ENCODE measurements at places on chromosomes 5 and 9.

GRCh38 chr5:27377626-27378025, 339.2 kb upstream of the CDH9 start:
- no peak overlapping the region for H3K4me3 ChIP-seq
- H3K27me3 ChIP-seq, result no peaks in the 10 kb centered on the region
- no peak for DNase-seq
- no peaks in the 10 kb centered on the region for H3K36me3 ChIP-seq

GRCh38 chr5:172573120-172573882, 67.8 kb upstream of the NEURL1B start:
- H3K27me3 ChIP-seq, result peaks cover 75% of the 10 kb centered on the region
- H3K36me3 ChIP-seq, result no peaks in the 10 kb centered on the region
- no peak overlapping the region for H3K4me3 ChIP-seq
- no peak overlapping the region for H3K27ac ChIP-seq
- no peak for DNase-seq

GRCh38 chr9:93682155-93682968, 106.0 kb downstream of the PHF2 start:
- H3K27ac ChIP-seq, result no peak overlapping the region
- peak; percentile 23 for DNase-seq
- H3K27me3 ChIP-seq, result no peaks in the 10 kb centered on the region
- no peaks in the 10 kb centered on the region for H3K4me1 ChIP-seq

DNA sequence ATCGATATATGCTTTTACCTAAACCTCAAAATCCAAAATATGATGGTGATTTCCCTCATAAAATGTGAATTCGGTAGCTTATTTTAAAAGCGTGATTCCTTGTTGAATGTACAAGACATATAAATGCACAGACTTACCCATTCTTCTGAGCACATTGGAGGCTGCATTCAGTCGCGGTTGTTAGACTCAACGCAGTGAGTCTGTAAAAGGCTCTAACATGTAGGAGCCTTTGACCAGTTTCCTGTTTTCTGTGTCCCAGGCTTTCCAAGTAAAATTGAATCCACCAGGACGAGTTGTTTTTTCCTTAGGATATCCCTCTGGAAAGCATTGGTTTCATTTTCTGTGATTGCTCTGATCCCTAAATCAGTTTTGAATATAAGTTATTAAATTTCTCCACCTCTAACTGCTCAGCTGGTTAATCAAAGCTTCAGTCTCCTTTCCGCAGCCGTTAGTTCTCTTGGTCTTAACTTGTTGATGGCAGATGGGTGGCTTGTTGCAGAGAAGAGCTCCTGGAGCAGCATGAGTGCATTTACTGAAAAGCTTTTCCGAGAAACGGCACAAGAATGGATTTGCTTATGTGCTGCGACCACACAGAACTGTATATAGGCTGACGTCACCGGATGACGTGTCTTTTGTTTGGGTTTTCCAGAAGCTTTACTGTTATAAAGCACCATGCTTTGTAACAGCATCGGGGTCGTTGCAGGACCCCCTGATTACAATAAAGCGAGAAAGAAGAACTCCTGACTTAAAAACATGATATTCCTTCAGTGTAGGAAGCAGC, at the start of gene LRRTM2:
Gene LRRTM2, minus strand, starts transcription at position 565 of the 781 bp plus-strand sequence. Its CDS starts 424 bp downstream, at position 141.
- peaks cover 24% of the 10 kb centered on the region for H3K4me1 ChIP-seq
- peak within 1 kb of the TSS; percentile 28 for H3K4me3 ChIP-seq
- H3K27ac ChIP-seq, result peak within 1 kb of the TSS; percentile 65
- H3K36me3 ChIP-seq, result peaks cover 3% of the 10 kb centered on the region
- no peaks in the 10 kb centered on the region for H3K27me3 ChIP-seq
- peak; percentile 98 for DNase-seq

GRCh38 chr5:31948006-31948405, 226.1 kb downstream of the GOLPH3 start:
- H3K27me3 ChIP-seq, result peaks cover 21% of the 10 kb centered on the region
- no peak overlapping the region for H3K27ac ChIP-seq
- DNase-seq, result no peak
- peaks cover 3% of the 10 kb centered on the region for H3K4me1 ChIP-seq

GRCh38 chr9:72773570-72773969, 179.3 kb downstream of the ALDH1A1 start:
- no peak for DNase-seq
- H3K4me3 ChIP-seq, result no peak overlapping the region
- H3K27me3 ChIP-seq, result no peaks in the 10 kb centered on the region

GRCh38 chr5:72177538-72177937, 70.3 kb downstream of the MAP1B start:
- no peaks in the 10 kb centered on the region for H3K27me3 ChIP-seq
- no peak for DNase-seq
- no peak overlapping the region for H3K4me3 ChIP-seq
- H3K4me1 ChIP-seq, result peaks cover 17% of the 10 kb centered on the region
- no peak overlapping the region for H3K27ac ChIP-seq

DNA sequence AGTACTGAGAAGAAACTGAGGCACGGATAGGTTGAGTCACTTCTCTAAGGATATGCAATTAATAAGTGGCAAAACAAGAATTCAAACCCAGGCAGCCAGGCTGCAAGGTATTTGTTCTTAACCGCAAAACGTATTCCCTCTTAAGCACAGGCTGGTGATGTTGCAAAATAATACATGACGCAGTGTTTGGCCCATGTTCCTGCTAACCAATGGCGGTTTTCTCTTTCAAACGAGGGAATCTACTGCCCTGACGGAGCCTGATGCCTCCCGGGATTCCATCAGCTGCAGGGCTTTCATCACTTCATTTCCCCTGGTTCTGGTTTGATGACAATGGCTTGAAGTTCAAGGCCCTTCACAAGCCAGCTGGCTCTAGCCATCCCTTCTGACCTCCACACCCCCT, 154.8 kb downstream of the SLIT3 start:
- H3K36me3 ChIP-seq, result no peaks in the 10 kb centered on the region
- H3K27ac ChIP-seq, result no peak overlapping the region
- H3K27me3 ChIP-seq, result no peaks in the 10 kb centered on the region
- no peak for DNase-seq

- no peaks in the 10 kb centered on the region for H3K27me3 ChIP-seq
- H3K4me1 ChIP-seq, result peaks cover 3% of the 10 kb centered on the region
- no peak overlapping the region for H3K4me3 ChIP-seq
These were observed 225.8 kb upstream of the ELL2 start for GRCh38 chr5:96187309-96188027.

- no peak for DNase-seq
- no peaks in the 10 kb centered on the region for H3K36me3 ChIP-seq
- peaks cover 4% of the 10 kb centered on the region for H3K4me1 ChIP-seq
- H3K27ac ChIP-seq, result no peak overlapping the region
These were observed 61.3 kb downstream of the ENC1 start for GRCh38 chr5:74579215-74579614.

- H3K4me3 ChIP-seq, result no peak overlapping the region
- no peak for DNase-seq
- no peak overlapping the region for H3K27ac ChIP-seq
- no peaks in the 10 kb centered on the region for H3K4me1 ChIP-seq
- no peaks in the 10 kb centered on the region for H3K36me3 ChIP-seq
These were observed 278.9 kb downstream of the GADD45G start for GRCh38 chr9:89883401-89884341.

DNA sequence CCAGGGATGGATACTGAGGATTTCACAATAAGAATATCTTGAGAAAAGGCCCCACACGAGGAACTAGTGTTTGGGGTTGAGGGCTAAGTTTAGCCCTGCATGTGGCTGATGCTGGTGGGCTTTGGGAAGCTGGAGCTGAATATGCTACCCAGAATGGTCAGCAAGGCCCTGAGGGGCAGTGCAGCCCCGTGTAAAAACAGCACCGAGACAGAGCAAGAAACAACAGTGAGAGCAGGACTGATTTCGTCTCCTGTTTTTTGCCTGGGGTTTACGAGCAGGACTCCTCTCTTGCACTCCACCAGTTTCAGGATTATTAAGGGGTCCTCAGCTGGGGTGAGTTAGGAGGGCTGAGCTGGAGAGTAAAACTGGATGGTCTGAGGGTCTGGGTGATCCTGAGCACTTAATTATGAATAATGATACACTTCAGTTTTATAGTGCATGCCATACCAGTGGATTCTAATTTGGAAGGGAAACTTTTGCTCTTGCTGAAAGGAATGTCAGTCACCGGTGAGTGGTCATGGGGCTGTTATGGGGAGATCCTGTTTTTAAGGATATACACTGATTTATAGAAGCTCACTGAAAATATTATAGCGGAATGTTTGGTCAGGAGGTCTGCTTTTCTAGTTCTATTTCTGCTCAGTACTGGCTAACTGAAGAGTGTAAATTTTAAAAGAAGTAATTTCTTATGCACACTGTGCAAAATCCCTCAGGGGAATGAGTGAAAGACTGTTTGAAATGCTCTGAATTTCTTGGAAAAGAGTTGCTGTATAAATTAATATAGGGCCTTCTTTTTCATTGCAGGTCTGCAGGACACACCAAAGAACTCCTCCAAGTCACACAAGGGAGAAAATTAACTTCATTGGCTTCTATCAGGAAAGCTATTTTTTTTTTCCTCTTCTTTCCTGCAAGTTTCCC, 42.7 kb upstream of the NFIB start:
- no peak overlapping the region for H3K27ac ChIP-seq
- H3K27me3 ChIP-seq, result peaks cover 56% of the 10 kb centered on the region
- H3K4me1 ChIP-seq, result no peaks in the 10 kb centered on the region
- H3K36me3 ChIP-seq, result no peaks in the 10 kb centered on the region

GRCh38 chr9:34097865-34098264, 28.6 kb downstream of the DCAF12 start:
- no peak for DNase-seq
- H3K36me3 ChIP-seq, result peaks cover 54% of the 10 kb centered on the region
- no peak overlapping the region for H3K27ac ChIP-seq
- H3K27me3 ChIP-seq, result no peaks in the 10 kb centered on the region

- H3K4me1 ChIP-seq, result peaks cover 2% of the 10 kb centered on the region
- no peaks in the 10 kb centered on the region for H3K36me3 ChIP-seq
- peaks cover 17% of the 10 kb centered on the region for H3K27me3 ChIP-seq
- no peak overlapping the region for H3K4me3 ChIP-seq
These were observed 29.4 kb upstream of the LIFR start for GRCh38 chr5:38585816-38586215.

DNA sequence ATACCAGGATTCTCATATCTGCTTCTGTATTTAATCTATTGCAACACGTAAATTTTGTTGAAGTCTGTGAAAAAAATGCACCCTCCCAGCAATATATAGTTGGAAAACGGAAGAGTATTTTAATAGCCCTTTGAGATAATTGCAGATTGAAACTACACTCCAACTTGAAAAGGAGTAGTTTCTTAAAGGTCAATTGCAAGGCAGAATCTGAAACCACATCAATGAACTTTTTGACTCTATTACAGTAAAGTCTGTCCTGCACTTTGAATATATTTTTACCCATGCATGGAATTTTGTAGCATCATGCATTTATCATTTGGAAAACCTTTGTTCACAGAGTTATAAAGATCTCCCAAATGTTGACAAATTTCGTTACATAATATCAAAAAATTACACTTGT, 311.6 kb upstream of the NREP start:
- no peaks in the 10 kb centered on the region for H3K36me3 ChIP-seq
- no peaks in the 10 kb centered on the region for H3K27me3 ChIP-seq
- DNase-seq, result no peak

DNA sequence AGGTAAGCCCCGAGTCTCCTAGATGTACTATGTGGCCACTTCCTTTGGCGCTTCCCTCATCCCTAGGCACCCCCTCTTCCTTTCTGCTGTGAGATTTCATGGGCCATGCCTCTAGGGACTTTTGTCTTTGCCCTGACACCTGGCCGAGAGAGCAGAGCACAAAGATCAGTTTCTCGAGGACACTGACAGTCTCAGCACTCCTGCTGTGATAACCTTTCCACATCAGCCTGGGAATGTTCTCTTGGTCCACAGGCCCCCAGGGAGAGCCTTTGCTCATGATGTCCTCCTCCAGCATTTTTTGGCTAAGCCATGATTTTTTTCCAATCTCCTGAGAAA, 127.0 kb upstream of the CPEB4 start:
- no peaks in the 10 kb centered on the region for H3K36me3 ChIP-seq
- peaks cover 2% of the 10 kb centered on the region for H3K27me3 ChIP-seq
- H3K27ac ChIP-seq, result no peak overlapping the region
- no peak overlapping the region for H3K4me3 ChIP-seq
- peaks cover 7% of the 10 kb centered on the region for H3K4me1 ChIP-seq

GRCh38 chr5:159409801-159410200, 79.5 kb upstream of the IL12B start:
- no peaks in the 10 kb centered on the region for H3K4me1 ChIP-seq
- H3K4me3 ChIP-seq, result no peak overlapping the region
- no peak overlapping the region for H3K27ac ChIP-seq
- H3K27me3 ChIP-seq, result peaks cover 15% of the 10 kb centered on the region
- DNase-seq, result no peak
- no peaks in the 10 kb centered on the region for H3K36me3 ChIP-seq

GRCh38 chr9:26770821-26771220, 121.8 kb downstream of the CAAP1 start:
- H3K4me3 ChIP-seq, result no peak overlapping the region
- no peak overlapping the region for H3K27ac ChIP-seq
- H3K4me1 ChIP-seq, result no peaks in the 10 kb centered on the region
- H3K27me3 ChIP-seq, result no peaks in the 10 kb centered on the region
- no peak for DNase-seq
- H3K36me3 ChIP-seq, result no peaks in the 10 kb centered on the region

GRCh38 chr5:158270996-158271554, 412.1 kb upstream of the CLINT1 start:
- H3K36me3 ChIP-seq, result no peaks in the 10 kb centered on the region
- DNase-seq, result no peak
- H3K4me3 ChIP-seq, result no peak overlapping the region
- H3K27ac ChIP-seq, result no peak overlapping the region

- peaks cover 6% of the 10 kb centered on the region for H3K27me3 ChIP-seq
- no peak within 1 kb of the TSS for H3K27ac ChIP-seq
- no peak for DNase-seq
- no peaks in the 10 kb centered on the region for H3K36me3 ChIP-seq
- H3K4me3 ChIP-seq, result no peak within 1 kb of the TSS
These were observed at the start of gene TRPM3 for GRCh38 chr9:71121275-71122021. Gene TRPM3 (minus strand): TSS chr9:71121621. CDS start chr9:71121354, 267 bp downstream.

- H3K36me3 ChIP-seq, result no peaks in the 10 kb centered on the region
- H3K27me3 ChIP-seq, result peaks cover 6% of the 10 kb centered on the region
- no peak overlapping the region for H3K27ac ChIP-seq
These were observed 24.0 kb upstream of the KLF4 start for GRCh38 chr9:107513464-107514100.

- H3K27ac ChIP-seq, result no peak overlapping the region
- peaks cover 14% of the 10 kb centered on the region for H3K4me1 ChIP-seq
- H3K36me3 ChIP-seq, result no peaks in the 10 kb centered on the region
- no peaks in the 10 kb centered on the region for H3K27me3 ChIP-seq
- H3K4me3 ChIP-seq, result no peak overlapping the region
These were observed 31.7 kb upstream of the STXBP1 start for GRCh38 chr9:127580366-127580765.

DNA sequence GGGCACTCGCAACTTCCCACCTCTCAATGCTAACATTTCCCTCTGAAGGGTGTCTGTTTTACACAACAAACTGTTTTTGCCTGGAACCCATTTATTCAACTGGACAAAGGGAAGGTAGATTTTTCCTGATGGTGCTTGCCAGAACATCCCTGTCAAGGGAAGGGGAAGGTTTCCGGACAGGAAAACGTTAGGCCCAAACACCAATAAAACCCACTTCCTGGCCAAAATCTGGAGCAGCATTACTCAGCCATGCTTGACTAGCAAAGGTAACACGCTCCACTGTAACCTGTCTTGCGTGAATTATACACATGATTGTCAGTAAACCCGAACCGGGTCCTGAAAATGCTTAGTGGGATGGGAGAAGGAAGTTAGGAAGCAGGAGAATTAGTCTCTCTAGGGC, 90.2 kb downstream of the SAXO1 start:
- H3K4me1 ChIP-seq, result no peaks in the 10 kb centered on the region
- DNase-seq, result no peak
- no peak overlapping the region for H3K4me3 ChIP-seq
- peaks cover 36% of the 10 kb centered on the region for H3K27me3 ChIP-seq
- H3K36me3 ChIP-seq, result no peaks in the 10 kb centered on the region

Data from IMR-90 (cell line).